ENCODE measurements at places on chromosomes 1 and 21.

DNA sequence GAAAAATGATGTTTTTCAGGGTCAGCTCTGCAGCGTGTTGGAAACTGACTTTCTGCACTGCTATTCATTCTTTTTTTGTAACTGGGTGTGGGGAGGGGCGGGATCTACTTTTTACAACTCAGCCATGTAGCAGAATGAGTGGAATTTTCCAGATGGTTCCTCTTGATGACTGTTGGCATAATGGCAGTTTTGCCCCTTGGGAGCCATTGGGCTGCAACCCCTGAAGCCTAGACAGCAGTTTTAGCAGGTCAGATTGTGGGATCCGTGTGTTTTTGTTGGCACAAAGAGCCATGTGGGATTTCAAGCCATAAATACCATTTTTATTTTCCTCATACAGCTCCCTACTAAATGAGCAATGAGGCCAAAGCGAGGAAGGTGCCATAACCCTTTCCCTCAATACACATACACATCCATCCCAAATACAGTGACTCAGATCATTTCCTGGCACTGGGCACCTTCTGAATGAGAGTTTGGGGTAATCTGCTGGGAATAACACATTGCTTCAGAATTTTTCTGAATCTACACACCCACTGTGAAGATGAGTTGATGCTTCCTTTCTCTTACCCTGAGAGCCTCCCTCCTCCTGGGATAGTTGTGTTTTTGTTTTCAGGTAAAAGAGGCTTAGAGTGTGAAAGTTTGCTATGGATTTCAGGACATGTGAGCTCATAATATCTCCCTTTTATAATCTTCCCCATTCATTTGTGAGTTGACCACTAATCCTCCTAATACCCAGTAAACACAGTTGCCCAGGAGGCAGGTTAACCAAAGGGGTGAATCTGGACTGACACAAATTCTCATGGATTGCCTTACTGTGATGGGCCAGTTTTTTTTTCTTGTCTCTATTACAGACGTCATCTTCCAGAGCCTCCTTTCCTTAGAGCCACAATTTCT, 13.1 kb downstream of the S100A10 start:
- no peak for DNase-seq

DNA sequence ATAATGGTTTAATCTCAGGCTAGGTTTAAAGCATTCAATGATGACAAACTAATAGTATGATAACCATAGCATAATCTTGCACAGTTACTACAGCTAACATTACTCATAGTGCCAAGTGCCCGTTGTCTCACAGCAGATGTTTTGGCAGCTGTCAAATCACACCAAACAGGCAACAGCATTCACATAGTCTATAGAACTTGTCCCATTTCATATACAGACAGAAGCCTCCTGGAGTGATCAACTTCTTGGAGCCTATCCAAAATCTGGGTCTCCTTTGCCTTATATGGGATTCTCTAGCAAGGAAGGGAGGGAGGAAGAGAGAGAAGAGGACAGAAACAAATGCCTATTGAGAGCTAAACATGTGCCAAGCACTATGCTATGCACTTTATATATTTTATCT, 250.6 kb upstream of the ZP4 start:
- DNase-seq = no peak

DNA sequence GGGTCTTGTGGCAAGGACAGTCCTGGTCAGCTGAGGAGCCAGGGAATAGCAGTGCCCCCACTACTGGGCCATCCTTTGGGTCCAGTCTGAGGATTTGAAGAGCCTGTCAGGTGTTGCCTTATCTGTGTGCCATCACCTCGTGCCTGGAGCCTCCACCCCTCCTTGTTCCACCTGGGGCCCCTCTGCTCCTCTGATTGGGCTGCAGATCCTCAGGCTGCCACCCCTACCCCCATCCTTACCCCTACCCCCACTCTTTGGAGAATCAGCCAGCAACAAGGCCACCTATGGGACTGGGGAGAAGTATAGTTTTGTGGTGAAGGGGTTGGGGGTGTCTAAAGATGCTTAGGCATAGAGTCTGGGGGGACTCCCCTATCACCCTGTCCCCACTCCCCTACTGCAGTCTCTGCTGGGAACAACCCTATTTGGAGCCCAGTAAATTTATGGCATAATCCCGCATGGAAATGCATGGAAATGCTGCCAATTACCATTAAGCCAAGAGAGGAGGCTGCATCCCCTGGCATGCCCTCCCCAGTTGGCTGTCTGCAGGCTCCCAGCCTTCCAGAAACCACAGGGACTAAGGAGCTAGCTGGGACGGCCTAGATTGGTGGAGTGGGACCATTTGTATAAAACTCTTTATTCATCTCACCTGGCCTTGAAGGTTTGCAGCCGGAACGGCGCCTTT, 142.7 kb upstream of the CSF3R start:
- DNase-seq = no peak

DNA sequence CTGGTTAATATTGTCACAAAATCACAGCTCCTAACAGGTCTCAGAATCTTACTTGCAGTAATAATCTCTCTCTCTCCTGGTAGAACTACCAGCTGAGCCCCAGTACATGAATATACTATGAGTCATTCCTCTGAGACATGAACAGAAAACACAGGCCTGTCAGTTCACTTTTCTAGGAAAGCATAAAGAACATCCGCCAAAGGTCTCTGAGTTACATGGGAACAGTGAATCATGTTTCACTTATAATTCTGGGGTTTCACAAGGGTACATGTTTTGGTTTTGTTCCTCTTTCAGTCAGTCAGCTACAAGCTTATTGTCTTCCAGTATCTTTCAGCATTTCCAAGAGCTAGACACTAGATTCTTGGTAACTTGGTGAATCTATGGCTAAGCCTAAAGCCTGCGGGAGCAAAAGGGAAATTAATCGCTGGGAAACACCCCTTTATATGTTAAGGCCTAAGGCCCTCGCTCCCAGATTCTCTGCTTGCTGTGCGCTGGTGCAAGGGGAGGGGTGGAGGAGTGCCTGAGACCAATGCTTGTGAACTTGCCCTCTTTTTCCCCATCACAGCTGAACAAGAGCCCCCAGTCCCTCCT, 31.7 kb downstream of the IFNGR2 start:
- DNase-seq = peak; percentile 6

DNA sequence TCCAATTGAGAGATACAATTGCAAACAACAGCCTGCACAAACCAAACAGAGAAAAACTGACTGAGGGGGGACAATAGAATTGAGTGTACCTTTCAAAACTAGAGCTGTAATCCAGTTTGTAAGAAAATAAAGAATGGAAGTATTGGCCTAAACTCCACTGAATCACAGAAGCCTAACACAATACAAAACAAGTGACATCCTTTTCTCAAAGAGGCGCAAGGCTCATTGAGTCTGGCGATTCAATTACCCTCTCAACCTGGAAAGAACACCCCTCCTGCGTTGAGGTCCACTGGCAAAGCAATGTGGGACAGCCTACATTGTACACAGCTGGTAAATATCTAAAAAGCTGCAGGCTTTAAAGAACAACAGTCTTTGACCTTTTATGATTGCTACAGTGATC, 182.6 kb downstream of the DPYD start:
- no peak for DNase-seq
